ENCODE measurements at places on chromosomes 12 and 14.

- DNase-seq: no peak
Measured at GRCh38 chr12:109201496-109201885, 85.1 kb downstream of the ACACB start.

- DNase-seq: no peak
Measured at GRCh38 chr12:17062267-17063036, 456.5 kb upstream of the LMO3 start.

DNA sequence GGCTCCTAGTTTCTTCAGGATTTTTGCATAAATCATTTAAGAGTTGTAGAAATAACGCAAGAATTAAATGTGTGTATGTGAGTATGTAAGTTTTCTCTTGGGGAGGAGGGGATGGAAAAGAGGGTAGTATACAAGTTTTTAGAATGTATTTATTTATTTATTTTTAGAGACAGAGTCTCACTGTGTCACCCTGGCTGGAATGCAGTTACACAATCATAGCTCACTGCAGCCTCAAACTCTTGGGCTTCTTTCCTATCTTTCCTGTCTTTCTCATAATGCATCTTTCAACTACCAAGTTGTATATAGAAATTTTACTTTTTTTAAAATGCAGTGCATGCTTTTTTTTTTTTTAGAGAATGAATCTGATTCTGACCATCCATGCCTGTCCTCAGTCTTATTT lies 269.0 kb upstream of the GARIN2 start:
- no peak for DNase-seq

DNA sequence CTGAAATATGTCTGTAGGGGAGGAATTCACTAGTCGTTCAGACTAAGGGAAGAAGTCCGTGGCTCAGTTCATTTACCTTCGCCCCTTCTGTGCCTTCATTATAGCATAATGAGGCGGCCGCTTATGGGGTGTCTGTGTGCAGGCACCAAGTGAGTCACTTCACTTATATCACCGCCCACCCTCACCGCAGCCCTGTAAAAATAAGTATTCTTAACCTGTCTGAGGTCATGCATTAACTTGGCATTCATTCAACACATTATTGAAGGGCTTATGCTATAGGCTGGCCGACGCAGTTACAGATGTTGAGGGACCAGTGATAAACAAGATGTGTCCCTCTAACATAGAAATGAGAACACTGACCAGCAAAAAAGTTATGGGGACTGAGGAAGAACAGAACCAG lies 47.7 kb upstream of the PTCSC3 start:
- DNase-seq: no peak

DNA sequence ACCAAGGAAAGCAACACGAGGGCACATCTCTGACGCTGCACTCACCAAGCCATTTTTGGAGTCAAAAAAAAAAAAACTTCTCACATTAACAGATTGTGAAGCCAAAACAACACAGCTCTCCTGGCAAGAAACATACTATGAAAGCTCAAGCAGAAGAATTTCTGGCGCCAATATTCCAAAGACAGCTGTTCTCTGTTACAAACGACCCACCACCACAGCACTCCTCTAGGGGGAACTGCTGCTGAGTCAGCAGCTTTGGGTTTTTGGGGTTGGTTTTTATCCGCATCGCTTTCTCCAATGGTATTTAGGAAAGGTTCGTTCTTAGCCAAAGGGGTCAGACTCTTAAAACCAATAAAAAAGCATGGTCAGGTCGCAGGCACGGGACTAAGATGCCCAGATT lies 379.4 kb downstream of the RPS29 start:
- no peak for DNase-seq

DNA sequence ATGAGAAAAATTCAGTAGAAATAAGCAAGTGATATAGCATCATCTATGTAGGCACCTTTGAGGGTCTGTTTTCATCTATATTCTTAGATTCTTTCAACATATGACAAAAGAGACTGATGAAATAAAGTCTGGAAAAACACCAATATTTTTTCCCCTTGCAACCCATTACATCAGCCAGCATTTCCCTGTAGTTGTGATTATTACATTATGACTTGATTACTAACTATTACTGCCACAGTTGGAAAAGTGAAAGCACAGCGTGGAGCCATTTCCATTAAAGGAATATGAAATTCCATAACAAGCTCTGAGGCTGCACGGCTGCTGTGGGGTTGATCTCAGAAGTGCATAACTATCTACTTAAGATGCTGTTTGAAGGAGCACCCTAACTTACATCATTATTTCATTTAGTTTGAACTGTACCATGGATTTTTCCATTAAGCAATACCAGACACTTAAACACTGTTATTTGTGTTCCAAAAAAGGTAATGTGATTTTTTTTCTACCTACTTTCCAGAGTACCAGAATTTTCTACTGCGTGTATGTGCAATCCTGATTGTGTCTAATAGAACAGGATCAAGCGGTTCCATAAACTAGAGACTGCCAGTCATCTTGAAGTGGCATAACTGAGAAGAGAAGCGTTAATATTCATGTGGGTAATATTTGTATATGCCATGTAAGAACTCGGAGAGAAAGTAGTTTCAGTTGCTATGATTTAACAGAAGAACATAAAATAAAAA lies 405.5 kb downstream of the MDGA2 start:
- no peak for DNase-seq

- DNase-seq: no peak
Measured at GRCh38 chr14:61116369-61116768, 135.3 kb downstream of the SLC38A6 start.

DNA sequence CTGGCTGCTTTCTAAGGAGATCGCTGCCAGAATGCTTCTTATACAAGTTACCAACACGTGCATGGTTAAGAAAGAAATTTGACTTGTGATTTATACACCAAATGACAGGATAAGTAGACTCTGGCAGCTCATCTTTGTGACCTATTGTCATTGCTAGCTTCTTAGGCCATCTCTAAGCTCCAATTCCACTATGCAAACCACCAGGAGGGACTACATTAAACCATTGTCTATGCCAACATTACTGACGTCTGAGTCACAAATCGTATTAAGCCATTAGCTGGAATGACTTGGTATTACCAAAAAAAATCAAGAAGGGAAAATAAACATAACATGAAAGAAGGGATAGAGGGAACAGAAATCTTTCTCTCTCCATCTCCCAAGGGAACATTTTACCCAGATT lies 15.8 kb upstream of the VPS33A start:
- DNase-seq: no peak

DNA sequence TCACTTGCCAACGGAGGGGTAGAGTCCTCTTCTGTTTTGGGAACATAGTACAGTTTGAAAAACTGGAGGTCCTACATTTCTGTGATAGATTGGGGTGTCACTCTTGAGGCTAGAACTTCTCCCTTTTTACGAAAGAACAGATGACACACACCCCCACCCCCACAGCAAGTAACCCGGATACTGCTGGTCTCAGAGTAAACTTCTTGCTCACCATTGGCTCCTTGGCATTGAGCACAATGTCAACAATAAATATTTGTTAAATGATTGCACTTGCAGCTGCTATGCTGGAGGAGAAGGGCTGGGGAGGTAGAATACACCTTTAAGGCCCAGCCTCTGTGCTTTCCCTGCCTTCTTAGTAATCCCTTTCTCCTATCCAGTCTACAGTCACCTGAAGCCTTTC lies 149.8 kb downstream of the TGFB3 start:
- DNase-seq: no peak

GRCh38 chr14:100587086-100587762 lies at the start of gene BEGAIN:
Gene BEGAIN (minus strand): TSS chr14:100587417. CDS start chr14:100587290, 127 bp downstream.
- DNase-seq: no peak

DNA sequence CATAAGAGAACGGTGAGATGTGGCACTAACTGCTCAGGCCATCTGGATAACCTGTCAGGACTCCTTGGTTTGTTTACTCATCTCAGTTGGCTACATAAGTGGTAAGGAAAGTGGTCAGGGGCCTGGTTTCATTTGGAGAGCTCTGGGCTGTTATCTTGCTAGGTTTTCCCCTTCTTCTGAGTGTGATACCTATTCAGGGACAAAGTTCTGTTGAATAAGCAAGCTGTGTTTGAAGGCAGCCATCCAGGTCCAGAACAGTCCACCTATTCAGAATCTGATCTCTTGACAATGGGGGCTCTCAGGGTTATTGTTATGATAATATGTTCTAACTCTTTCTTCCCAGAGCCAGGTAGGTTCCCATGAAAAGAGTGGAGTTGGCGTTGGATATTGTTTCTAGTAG lies 194.9 kb downstream of the PAH start:
- DNase-seq: no peak

- no peak for DNase-seq
Measured at GRCh38 chr12:124909831-124910560, 4.5 kb downstream of the UBC start.

DNA sequence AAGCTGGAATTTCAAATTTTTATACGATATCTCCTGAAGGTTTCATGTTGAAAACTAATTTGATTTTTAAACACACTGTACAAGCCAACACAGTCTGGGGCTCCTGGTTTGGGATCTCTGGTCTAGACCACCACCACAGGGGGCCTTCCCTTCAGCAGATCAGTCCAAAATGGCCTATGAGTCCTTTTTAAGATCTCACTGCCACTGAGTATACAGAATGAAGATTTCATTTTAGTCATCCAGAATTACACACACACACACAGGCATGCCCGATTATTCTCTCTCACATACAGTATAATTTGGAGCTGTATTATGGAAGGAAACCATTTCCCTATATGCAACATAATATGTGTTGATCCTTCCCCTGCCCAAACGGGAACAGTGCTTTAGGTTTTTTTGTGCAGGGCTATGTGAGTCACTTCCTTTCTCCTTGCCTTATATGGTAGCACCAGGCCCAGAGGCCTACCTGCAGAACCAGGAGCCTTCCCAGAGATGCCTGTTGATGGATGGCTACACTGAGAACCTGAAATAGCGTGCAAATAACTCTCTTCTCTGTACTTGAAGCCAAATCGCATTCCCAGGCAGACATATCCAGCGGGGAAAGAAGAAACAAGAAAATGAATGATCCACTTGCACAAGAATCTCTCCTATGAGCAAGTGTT lies 28.1 kb upstream of the WNK1 start:
- peak; percentile 11 for DNase-seq

DNA sequence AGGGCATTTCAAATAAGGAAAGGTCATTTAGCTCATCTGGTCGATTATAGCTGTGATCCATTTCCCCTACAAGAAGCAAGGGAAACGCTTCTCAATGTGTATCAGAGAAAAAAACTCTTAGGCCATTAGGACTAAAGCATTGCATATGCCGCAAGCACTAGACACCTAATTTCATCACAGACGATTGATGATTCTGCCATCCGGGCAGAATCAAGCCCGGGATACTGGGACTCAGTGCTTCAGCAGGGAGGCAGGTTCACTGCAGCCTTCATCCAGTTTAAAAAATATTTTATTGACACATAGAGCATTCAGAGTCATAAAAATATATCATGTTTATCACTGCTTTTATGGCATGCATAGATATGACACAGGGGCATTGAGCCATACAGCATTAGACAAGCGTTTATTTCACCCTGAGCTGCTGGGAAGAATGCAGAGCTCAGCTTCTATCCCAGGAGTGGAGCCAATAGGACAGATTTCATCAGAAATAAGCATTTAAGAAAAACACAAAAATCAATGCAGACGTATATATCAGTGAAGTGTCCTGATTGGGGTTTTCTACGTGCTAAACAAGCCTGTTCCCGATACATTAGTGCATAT lies 806.9 kb downstream of the GALC start:
- no peak for DNase-seq

DNA sequence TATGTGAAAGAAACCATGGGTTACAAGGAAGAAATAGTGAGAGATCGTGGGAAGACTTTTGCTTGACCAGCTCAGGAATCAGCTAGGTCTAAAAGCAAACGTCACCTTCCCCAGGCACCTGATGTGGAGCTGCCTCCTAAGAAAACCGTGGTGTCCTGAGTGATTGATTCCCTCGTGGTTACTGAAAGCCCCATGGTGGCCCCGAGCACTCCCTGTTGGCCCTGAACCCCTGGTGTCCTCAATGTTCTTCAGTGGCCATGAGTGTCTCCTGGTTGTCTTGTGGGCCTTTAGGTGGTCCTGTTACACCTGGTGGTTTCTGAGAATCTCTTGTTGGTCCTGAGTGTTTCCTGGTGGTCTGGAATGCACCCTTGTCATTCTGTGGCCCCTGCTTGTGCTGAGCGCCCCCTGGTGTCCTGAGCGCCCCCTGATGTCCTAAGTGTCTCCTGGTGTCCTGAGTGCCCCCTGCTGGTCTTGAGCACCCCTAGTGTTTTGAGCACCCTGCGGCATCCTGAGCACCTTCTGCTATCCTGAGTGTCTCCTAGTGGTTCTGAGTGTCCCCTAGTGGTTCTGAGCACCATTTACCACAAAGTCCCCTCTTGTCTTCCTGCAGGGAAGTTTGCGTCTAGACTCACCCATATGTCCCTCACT lies 518.7 kb downstream of the TMEM121 start:
- DNase-seq: peak; percentile 88
